A549 treated with dexamethasone at 1 μM for 4 hours (cell line): ENCODE measurements at places on chromosomes 13 and 19. TPM values are rescaled to one million over a fixed set of nuclear protein-coding genes. Genes with fewer than 3 reads are reported as not detected.

ODAD3 gene
- total RNA-seq = 0.92 to 1.9 TPM (median 1.4 TPM) in 5 replicates

ZNF524 gene
- total RNA-seq = 12.1 to 17.2 TPM (median 16.1 TPM) in 5 replicates

USF2 gene
- 120 to 172 TPM (median 158 TPM) in 5 replicates for total RNA-seq

CACNG6 gene
- 7.8 to 12.8 TPM (median 11.2 TPM) in 5 replicates for total RNA-seq

ERICH4 gene
- total RNA-seq = not detected in 5 replicates

OR7C1 gene
- total RNA-seq = not detected in 5 replicates

SHANK1 gene
- 0.09 to 0.27 TPM (median 0.22 TPM) in 5 replicates for total RNA-seq

PSG2 gene
- total RNA-seq = not detected in 5 replicates

ANGPTL4 gene
- total RNA-seq = 529 to 725 TPM (median 587 TPM) in 5 replicates

ENOX1 gene
- 2.0 to 3.1 TPM (median 2.3 TPM) in 5 replicates for total RNA-seq

CYP2A7 gene
- total RNA-seq = not detected in 5 replicates

CASP14 gene
- total RNA-seq = not detected in 5 replicates

JAK3 gene
- total RNA-seq = 0.16 to 0.32 TPM (median 0.20 TPM) in 5 replicates

GTF2F2 gene
- 19.4 to 21.7 TPM (median 19.8 TPM) in 5 replicates for total RNA-seq

SGCG gene
- not detected in 5 replicates for total RNA-seq

TMEM38A gene
- total RNA-seq = 0.87 to 1.4 TPM (median 1.0 TPM) in 5 replicates

CGB2 gene
- total RNA-seq = 0.12 to 0.36 TPM (median 0.24 TPM) in 4 of 5 replicates, not detected in the other

CD22 gene
- total RNA-seq = 0.88 to 1.3 TPM (median 1.1 TPM) in 5 replicates

SLC27A5 gene
- 20.1 to 31.2 TPM (median 26.7 TPM) in 5 replicates for total RNA-seq

SIGLEC6 gene
- total RNA-seq = not detected in 5 replicates

PDX1 gene
- 0.06 to 0.12 TPM (median 0.08 TPM) in 5 replicates for total RNA-seq

ATP8B3 gene
- 1.4 to 3.6 TPM (median 3.3 TPM) in 5 replicates for total RNA-seq

PRSS57 gene
- total RNA-seq = 0.14 TPM in 1 of 5 replicates, not detected in the others

USHBP1 gene
- 0.07 TPM in 1 of 5 replicates, not detected in the others for total RNA-seq

IGFL3 gene
- 0.15 to 0.44 TPM (median 0.29 TPM) in 3 of 5 replicates, not detected in the others for total RNA-seq

ZNF98 gene
- total RNA-seq = not detected in 5 replicates

SIAH3 gene
- total RNA-seq = not detected in 5 replicates

F10 gene
- total RNA-seq = 0.06 to 0.07 TPM in 2 of 5 replicates, not detected in the others

ANKRD10 gene
- 30.6 to 46.2 TPM (median 35.6 TPM) in 5 replicates for total RNA-seq

PIH1D1 gene
- total RNA-seq = 81.5 to 86.8 TPM (median 85.6 TPM) in 5 replicates

KCNRG gene
- total RNA-seq = 0.33 to 0.97 TPM (median 0.74 TPM) in 4 of 5 replicates, not detected in the other

EBPL gene
- total RNA-seq = 50.7 to 63.4 TPM (median 62.8 TPM) in 5 replicates

POLRMT gene
- 68.6 to 97.5 TPM (median 89.4 TPM) in 5 replicates for total RNA-seq

CDX2 gene
- total RNA-seq = 0.47 to 1.1 TPM (median 0.64 TPM) in 5 replicates

ACP7 gene
- total RNA-seq = 0.02 to 0.07 TPM (median 0.05 TPM) in 5 replicates

KRTDAP gene
- not detected in 5 replicates for total RNA-seq

LHB gene
- 0.19 TPM in 1 of 5 replicates, not detected in the others for total RNA-seq

EVI5L gene
- 0.94 to 1.9 TPM (median 1.8 TPM) in 5 replicates for total RNA-seq

EPS8L1 gene
- total RNA-seq = 2.9 to 5.9 TPM (median 5.1 TPM) in 5 replicates

SUGP1 gene
- 22.6 to 26.0 TPM (median 23.8 TPM) in 5 replicates for total RNA-seq

APOE gene
- 10.3 to 17.3 TPM (median 12.0 TPM) in 5 replicates for total RNA-seq

NLRP4 gene
- not detected in 5 replicates for total RNA-seq

KLK14 gene
- 0.26 to 0.54 TPM (median 0.39 TPM) in 4 of 5 replicates, not detected in the other for total RNA-seq
